ENCODE measurements at places on chromosomes 13 and 19. TPM values are rescaled to one million over a fixed set of nuclear protein-coding genes. Genes with fewer than 3 reads are reported as not detected.

CATSPERD gene
- polyA plus RNA-seq: not detected

KLK6 gene
- 2.5 TPM for polyA plus RNA-seq

DCT gene
- polyA plus RNA-seq: not detected

RYR1 gene
- polyA plus RNA-seq: 0.75 TPM

KCTD4 gene
- 0.28 TPM for polyA plus RNA-seq

IQCN gene
- polyA plus RNA-seq: not detected

AKT2 gene
- 95.5 TPM for polyA plus RNA-seq
